ENCODE measurements at places on chromosomes 6 and 20.
A peak's percentile ranks its signal among the peaks of the same experiment; 100 is the strongest.

DNA sequence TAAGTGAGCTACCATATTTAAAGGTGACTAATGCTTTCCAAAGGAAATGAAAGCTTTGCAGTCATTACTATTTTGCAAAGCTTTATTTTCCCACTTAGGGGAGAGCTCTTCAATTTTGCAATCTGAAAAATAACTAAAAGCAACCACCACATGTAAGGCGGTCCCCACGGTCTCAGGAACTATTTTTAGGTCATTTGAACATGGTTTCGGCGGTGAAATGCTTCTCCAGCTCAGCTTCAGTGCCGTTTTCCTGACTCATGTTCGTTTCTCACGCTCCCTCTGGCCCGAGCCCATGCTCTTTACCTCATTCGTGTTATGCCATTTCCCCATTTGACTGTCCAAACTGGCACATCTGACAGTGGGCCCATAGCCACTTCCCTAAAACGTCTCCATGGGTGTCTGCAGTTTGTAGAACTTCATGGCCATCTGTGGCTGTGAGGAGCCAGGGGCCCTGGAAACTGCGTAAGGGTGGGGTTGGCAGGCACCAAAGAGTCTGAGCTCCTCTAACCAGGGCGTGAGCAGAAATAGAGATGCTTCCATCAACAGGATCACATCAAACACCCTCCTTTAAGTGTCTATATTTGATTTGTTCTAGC lies 46.5 kb downstream of the ADTRP start:
- DNase-seq, result peak; percentile 70

DNA sequence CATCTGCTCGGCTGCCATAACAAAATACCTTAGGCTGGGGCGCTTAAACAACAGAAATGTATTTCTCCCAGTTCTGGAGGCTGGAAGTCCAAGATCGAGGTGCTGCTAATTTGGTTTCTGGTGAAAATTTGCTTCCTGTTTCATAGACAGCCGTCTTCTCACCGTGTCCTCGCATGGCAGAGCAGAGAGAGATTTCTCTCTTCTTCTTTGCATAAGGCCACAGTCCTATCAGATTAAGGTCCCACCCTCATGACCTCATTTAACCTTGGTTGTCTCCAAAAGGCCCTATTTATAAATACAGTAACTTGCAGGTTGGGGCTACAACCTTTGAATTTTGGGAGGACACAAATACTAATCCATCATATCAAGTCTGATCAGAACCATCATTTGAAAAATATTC lies 544.3 kb downstream of the KIF16B start:
- DNase-seq, result no peak

DNA sequence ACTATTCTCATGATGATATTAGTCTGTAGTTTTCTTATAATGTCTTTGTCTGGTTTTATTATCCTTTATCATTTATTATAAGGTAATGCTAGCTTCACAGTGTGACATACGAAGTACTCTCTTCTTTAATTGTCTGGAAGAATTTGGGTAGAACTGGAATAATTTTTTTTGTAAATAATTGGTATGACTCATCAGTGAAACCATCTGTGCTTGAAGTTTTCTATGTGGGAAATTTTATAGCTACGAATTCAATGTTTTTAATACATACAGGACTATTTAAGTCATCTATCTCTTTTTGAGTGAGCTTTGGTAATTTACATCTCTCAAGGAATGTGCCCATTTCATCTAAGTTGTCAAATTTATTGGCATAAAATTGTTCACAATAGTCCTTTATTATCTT lies 86.3 kb downstream of the SOD2 start:
- DNase-seq, result no peak

DNA sequence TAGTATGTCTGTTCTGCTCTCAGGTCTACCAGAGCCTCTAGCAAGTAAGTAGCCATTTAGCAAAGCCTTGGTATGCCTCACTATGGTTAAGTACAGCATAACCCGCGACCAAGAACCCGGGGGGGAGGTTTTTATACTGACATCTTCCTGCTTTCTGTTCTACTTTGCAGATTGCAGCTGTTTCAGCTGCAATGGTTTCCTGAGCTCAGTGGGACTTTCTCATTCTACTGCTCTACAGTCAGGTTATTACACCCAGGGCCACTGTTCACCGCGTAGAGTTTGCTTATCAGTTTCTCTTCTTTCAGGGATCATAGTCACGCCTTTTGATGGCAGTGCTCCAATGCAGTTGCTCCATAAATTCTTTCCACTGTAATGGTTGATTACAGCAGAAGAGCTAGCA lies 631.3 kb downstream of the TFAP2A start:
- no peak for DNase-seq

- peak; percentile 47 for DNase-seq
Measured at GRCh38 chr20:15359056-15359455, 1021.6 kb upstream of the FLRT3 start.

GRCh38 chr6:18692929-18693685 lies 306.0 kb downstream of the RNF144B start:
- no peak for DNase-seq

- DNase-seq, result no peak
Measured at GRCh38 chr6:167921831-167922230, 75.6 kb upstream of the KIF25 start.

- DNase-seq, result no peak
Measured at GRCh38 chr20:8642247-8642646, 426.6 kb upstream of the PLCB4 start.

GRCh38 chr6:56689114-56689513 lies 46.4 kb upstream of the DST start:
- DNase-seq, result no peak

GRCh38 chr6:127022302-127022701 lies 96.2 kb upstream of the RSPO3 start:
- peak; percentile 64 for DNase-seq

- DNase-seq, result no peak
Measured at GRCh38 chr6:25154034-25154596, 125.1 kb upstream of the CARMIL1 start.

DNA sequence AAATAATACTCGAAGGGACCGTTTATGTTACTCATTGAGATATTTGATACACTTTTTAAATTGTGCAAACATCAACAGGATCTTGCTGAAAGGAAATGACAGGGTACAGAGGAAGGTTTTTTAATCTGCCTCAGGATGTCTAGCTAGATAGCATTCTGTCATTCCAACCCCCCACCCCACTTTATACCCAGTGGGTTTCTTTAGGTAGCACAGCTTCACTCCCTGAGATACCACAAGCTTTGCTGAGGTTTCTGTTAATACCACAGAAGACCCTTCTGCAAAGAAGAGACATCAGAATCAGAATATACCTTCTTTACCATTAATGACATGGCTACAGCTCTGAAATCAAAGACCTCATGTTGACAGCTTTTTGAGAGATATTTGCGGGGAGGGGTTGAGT lies 1.3 kb downstream of the PHACTR2 start:
- no peak for DNase-seq

GRCh38 chr6:80886475-80886874 lies 780.0 kb downstream of the BCKDHB start:
- DNase-seq, result no peak

- no peak for DNase-seq
Measured at GRCh38 chr6:26230351-26230750, 134.6 kb upstream of the BTN3A2 start.

- no peak for DNase-seq
Measured at GRCh38 chr6:111662794-111663593, 57.3 kb upstream of the TRAF3IP2 start.
